ENCODE measurements at places on chromosomes 12 and 14. TPM values are rescaled to one million over a fixed set of nuclear protein-coding genes. Genes with fewer than 3 reads are reported as not detected.

GRCh38 chr12:29599381-29599780, 101.9 kb upstream of the OVCH1 start:
- DNase-seq, result no peak

DNA sequence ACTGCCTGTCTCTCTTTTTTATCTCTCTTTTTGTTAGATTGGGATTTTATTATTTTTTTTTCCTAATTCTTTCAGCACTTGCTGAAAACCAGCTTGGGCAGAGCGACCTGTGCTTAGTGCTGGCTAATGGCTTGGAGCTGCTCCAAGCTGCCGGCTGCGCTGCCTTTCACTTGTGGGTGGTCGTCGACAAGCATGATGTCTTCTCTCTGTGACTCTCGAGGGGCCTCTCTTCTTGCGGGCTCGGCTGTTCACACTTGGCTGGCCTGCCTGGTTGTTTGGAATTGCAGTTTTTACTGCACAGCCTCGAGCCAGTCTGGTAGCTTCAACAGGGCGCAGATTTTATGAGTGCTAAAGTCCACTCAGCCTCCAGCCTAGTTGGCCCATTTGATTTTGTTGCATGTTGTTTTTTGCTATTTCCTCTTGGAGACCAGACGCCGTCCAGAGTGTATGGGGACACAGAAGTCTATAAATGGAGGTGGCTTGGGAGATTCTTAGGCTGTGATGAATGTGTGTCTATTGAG, 18.6 kb downstream of the TPCN1 start:
- peak; percentile 79 for DNase-seq

- DNase-seq, result no peak
Measured at GRCh38 chr12:124375141-124375788, 80.4 kb downstream of the RFLNA start.

GRCh38 chr12:116927244-116927940, 16.6 kb downstream of the FBXW8 start:
- DNase-seq, result no peak

DNA sequence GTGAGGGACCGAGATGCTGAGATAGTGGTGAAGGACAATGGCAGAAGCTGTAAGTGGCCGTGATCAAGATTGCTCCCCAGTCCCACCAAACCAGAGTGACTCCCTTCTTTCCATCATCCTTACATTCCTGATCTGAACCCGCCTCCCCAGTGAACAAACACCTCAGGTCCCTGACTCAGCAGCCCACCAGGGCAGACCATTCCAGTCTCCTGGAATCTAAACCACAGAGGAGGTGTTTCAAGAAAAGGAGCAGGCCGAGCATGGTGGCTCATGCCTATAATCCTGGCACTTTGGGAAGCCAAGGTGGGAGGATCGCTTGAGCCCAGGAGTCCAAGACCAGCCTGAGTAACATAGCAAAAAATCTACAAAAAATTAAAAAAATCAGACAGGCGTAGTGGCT, 6.6 kb downstream of the ERBB3 start:
- DNase-seq, result no peak

GRCh38 chr12:116792403-116792802, 54.3 kb downstream of the RNFT2 start:
- no peak for DNase-seq

GRCh38 chr12:46628176-46628575, 197.6 kb downstream of the SLC38A4 start:
- no peak for DNase-seq

DNA sequence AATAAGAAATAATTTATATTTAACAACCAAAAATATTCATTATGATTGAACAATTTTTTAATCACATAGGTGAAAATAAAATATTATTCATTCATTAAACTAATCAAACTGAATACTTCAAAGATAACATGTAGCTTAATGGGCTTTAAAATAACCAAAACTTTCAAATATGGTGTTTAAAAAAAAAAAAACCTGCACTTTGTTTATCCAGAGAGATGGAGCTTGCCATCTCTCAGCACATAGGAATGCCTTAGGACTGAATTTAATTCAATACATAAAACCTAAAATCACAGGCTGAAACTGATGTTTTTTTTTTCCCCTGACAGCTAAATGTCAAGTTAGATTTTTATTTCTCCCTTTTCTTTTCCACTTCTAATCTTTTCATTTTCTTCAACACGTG, 14.4 kb upstream of the CCER1 start:
- no peak for DNase-seq

GRCh38 chr12:58095002-58095401, 153.6 kb downstream of the ATP23 start:
- DNase-seq, result no peak

GRCh38 chr14:91246051-91246852, 1.7 kb upstream of the GPR68 start:
- DNase-seq, result no peak

- DNase-seq, result no peak
Measured at GRCh38 chr14:59961518-59962062, 41.6 kb downstream of the LRRC9 start.

DNA sequence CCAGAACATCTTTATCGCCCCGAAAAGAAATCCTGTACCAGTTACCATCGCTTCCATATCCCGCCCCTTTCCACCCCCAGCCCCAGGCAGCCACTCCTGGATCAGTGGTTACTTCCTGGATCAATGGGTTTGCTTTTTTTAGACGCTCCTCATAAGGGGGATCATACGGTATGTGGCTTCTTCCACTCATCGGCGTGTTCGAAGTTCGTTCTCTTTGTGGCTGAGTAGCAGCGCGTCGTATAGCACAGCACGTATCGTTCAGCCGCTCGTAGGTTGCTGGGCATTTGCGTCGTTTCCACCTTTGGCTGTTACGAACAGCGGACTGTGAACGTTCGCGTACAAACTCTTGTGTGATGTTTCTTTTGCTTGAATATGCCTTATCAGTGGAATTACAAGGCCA, 1.8 kb downstream of the NOC4L start:
- DNase-seq, result no peak

DNA sequence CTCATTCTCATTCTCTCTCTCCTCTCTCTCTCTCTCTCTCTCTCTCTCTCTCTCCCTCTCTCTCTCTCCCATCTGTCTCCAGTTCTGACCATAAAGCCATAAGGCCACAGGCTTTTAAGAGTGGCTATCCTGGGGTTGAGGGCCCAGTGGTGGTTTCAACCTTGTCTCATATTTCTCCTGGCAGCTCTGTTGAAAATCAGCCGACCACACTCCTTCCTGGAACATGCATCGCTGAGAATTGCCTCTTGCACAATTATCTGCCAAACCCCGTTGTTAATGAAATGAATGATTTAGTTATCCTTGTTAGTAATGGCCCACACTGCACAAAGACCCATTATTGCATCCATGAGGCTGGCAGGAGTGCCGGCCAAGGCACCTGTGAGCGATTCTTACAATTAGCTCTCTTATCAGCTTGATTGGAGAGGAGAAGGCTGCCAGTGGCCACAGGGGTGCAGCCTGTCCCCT, 30.4 kb upstream of the KCNA5 start:
- no peak for DNase-seq

DNA sequence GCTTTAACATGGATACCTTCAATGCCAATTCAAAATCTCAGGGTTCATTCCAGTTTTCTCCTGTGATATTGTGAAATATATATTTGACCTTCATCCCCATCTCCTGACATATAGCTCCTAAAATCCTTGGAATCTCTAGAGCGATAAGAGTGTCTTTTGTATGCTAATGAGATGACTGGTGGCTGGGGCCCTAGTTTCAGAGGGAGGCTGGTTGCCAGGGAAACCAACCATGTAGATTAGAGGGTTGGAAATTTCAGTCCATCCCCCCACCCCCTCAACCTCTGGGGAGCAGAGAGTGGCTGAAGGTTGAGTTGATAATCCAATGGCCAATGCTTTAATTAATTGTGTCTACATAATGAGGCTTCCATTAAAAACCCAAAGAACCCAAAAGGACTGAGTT, 59.4 kb downstream of the SDR9C7 start:
- DNase-seq, result no peak

DNA sequence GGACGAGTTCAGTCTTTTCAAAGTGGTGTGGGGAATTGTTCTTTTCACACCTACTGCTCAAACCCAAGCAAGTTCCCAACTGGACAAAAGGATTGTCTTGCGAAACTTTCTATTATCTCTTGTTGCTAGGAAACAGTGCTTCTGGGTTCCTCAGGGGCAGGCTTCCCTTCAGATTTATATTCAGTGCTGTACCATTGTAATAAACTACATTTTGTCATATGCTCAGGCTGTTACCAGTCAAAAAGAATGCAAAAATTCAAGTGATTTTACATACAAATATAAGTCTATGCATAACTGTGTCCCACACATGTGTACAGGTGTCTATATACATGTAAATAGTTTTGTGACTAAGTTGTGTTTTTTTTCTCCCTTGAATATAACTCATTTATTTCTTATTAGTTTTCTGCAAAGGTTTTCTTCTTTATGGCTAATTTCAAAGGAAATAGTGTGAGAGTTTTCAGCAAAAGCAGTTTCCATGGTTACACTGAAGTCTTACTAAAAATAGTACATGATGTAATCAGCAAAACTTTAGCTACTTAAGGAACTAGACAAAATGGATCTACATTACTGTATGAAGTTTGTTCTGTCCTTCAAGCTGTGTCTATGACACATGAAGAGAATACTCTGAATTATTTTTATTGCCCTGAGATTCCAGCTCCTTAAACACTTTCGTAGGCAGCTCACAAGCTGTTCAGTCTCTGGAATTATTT, 430.2 kb upstream of the TMPO start:
- no peak for DNase-seq

GRCh38 chr12:111089616-111090015, 169.2 kb upstream of the MYL2 start:
- DNase-seq, result no peak

LRR1 gene
- 5.8 TPM for total RNA-seq

LEMD3 gene
- total RNA-seq, result 16.8 TPM

ZCRB1 gene
- 58.6 TPM for total RNA-seq

TAS2R46 gene
- total RNA-seq, result 0.27 TPM

SLCO1B1 gene
- total RNA-seq, result not detected

REC8 gene
- 3.2 TPM for total RNA-seq

All from left ventricle myocardium superior (tissue), 1 donor.